CD4-positive, alpha-beta T cell treated with Interleukin-10 for 1 hour (primary cell): ENCODE measurements at places on chromosomes 3 and 15.

DNA sequence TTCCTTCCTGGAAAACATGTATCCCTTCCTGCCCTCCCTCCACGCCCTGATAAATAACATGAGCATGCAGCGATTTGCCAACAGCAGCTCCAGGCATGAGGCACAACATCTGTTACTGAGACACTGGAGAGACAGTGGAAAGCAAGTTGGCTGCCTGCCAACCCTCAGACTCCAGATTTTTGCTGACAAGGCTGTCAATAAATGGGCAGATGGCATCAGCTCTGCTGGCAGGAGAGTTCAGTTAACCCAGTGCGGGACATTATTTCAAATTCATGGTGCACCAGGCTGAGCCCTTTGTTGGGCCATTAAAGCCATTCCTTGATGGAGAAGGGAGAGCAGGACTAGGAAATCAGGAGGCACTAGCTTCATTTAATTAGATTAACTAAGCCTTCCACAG lies 293.3 kb downstream of the MEX3B start:
- DNase-seq = no peak

DNA sequence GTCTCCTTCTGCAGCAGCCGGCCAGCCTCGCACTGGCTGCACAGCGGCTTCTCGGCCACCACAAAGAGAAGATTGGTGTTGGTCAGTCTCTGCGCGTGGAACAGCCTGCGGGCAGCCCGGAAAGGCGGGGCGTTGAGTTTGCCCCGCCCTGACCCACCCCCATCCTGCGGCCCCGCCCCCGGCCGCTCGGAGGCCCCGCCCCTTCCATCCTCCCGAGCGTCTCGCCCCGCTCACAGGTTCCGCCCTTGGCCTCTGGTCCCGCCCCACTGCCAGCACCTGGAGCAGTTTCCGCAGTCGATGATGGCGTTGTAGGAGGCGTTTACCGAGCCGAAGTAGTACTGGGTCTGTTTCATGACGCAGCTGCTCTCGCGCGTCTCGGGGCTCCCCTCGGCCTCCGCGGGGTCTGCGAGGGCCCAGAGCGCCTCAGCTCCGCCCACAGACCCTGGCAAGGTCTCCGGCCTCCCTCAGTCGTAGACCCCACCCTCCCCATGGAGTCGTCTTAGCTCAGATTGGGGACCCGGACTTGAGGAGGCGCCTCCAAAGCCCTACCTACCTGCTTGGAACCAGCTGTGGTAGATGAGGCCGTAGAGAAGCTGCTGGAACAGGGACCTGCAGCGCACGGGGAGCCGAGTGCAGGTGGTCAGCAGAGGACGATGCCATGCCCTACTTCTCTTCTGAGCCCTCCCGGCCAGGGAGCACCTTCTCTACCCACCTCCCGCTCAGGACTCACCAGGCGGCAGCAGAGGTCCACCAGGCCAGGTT lies 5.9 kb upstream of the TMEM115 start:
- DNase-seq = peak; percentile 96

DNA sequence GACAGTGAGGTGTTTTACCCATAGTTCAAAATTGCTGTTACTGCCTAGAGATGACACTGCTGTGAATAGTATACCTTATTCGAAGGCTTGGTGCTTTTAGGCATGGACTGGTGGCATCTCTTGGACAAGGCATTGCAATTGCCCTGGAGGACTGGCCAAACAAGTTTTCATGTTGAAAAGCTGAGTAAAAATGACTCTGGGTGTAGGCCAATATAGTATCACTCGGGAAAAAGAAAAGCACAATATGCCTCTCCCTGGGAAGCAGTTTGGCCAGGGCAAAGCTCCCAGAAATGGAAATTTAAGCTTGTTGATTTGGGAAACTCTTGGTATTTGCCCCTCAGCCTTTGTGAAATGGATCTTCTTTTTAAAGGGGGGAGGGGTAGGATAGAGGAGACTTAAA lies 54.8 kb downstream of the ZNF609 start:
- DNase-seq = no peak

DNA sequence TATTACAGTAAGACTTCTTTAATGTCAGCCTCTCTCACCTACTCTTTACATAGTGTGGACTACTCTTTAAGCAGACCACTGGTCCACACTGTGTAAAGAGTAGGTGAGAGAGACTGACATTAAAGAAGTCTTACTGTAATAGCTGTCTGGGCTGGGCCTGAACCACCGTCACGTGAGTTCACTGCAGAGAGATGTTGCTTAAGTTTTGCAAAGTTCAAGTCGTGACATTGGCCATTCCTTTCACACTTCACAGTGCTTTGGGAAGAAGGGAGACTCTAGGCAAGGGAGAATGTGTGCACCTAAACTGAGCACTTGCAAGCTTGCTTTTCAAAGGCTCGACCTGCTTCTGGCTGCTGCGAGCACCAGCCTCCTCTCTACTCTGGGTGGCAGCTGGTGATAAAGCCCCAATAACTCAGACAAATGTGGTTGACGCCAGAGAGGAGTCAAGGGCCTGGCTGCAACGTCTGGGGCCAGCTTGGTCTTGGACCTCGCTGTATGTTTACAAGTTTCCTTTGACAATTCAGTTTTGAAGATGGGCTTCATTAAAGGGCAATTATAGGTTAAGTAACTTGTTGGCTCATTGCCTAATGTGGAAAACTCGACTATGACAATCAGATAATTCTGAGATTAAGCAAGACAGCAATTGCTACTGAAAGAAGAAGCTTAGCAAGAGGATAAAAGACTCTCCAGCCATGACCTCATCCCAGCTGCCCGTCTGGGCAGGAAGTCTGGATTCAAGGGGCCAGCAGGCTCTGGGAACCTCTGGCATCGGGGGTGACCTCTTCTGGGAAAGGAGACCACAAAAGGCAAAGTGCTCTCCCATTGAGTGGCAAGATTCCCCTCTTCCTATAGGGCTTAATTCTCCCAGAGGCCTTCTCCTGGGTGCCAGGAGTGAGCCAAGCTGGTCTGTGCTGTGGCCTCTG lies 242.1 kb upstream of the TLE3 start:
- DNase-seq = no peak

DNA sequence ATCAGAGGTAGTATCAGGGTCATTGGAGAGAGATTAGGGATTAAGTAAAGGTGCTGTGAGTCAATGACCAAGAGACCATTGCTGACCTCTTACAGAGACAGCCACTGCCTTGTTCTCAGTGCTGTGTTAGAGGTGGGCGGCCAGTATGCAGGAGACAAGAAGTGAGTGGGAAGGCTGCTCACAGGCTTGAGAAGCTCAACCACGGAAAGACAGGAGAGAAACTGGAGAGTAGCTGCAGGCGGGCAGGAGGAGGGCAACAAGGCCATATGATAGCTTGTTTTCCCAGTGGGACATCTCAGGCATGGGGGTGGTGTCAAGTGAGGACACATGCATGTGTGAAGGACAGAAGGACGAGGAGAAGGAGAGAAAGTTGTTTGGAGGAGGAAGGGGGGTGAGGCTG lies 237.3 kb downstream of the PDCD6IP start:
- no peak for DNase-seq

DNA sequence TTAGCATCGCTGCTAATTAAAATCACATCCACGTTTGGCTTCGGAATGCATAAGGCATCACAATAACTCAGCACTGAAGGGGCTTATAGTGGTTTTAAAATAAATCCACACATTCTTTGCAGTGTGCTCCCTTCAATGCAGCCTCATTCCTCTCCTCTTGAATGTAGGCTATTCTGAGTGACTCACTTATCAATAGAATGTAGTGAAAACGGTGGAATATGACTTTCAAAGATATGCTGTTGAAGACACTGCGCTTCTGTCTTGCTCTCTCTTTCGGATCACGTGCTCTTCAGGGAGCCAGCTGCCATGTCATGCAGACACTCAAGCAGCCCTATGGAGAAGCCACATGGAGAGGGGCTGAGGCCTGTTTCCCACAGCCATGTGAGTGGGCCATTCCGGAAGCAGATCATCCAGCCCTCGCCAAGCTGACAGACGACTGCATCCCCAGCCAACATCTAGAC lies 87.4 kb downstream of the CRYGS start:
- no peak for DNase-seq

DNA sequence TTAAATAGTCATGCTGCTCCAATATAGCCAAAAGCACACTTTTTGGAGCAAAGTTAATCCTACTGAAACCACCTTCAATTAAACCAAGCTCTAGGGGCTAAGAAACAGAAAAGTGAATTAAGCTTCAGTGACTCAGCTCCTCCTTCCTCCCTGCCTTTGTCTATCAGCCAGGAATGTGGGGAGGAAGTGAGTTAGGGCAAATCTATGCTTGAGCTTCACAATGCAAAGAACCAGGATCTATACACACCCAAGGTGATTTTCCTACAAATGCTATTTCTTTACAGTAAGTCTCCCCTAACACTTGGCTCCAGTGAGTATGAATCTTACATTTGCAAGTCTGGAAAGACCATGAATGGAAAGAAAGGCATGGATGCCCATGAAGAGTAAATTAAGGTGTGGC lies 212.1 kb downstream of the P3H2 start:
- no peak for DNase-seq

- DNase-seq = no peak
These were observed 917 bp downstream of the LNP1 start for GRCh38 chr3:100402256-100402655.

GRCh38 chr3:24012589-24013269 lies 67.6 kb downstream of the NR1D2 start:
- no peak for DNase-seq

GRCh38 chr3:196195664-196196265 lies 15.4 kb downstream of the ZDHHC19 start:
- DNase-seq = peak; percentile 41

- no peak for DNase-seq
These were observed 21.1 kb upstream of the TNK2 start for GRCh38 chr3:195929452-195929851.

- DNase-seq = no peak
These were observed at the start of gene CLDN11 for GRCh38 chr3:170418422-170419398. Gene CLDN11 (plus strand): TSS chr3:170418868. CDS start chr3:170419067, 199 bp downstream.

- no peak for DNase-seq
These were observed 5.9 kb upstream of the EDEM1 start for GRCh38 chr3:5181469-5182141.

GRCh38 chr15:59618406-59618805 lies 6.8 kb downstream of the GCNT3 start:
- DNase-seq = no peak

DNA sequence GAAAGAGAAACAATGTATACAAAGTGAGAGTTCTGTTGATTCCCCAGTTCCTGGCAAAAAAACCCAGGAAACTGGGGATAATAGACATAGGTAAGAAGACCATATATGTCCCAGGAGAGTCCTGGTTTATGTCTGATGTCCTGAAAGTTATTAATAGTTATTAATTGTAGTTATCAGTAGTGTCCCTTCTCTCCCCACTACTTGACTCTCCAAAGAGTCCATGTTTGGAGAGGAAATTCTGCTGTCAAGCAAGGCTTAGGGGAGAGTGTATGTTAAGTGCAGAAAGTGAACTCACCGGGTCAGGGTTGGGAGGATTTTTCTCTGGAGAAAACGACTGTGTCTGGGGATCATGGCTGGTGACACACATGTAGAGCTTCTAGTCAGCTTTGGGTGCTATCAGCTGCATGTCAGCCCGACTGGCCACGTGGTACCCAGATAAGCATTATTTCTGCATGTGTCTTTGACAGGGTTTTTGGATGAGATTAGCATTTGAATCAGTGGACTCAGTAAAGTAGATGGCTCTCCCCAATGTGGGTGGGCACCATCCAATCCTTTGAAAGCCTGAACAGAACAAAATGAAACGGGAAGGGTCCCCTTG lies 80.4 kb downstream of the CACNA2D3 start:
- no peak for DNase-seq

DNA sequence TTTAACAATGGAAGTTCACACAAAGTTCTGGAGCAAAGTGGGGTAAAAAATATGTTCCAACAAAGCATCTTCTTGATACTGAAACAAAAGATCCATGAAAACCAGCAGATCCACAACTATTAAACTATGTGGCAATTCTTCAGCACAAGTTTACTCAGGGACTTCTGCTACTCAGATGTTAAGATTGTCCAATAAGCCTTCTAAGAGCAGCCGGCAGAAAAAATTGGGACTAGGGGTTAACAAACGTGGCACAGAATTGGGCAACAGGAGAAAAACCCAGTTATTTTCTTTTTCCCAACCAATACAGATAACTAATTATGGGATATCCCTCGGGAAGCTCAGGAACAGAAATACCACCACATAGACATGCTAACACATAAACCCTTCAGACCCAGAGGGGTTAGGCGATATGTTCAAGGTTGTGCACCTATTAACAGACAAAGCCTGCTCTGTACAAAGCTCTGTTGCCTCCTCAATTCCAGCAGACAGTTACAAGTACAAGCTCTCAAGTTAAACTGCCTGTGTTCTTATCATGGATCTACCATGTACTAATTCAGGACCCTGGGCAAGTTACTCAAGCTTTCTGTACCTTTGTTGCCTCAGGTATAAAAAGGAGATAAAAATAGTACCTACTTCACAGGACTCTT lies 6.8 kb downstream of the SSR3 start:
- DNase-seq = no peak

DNA sequence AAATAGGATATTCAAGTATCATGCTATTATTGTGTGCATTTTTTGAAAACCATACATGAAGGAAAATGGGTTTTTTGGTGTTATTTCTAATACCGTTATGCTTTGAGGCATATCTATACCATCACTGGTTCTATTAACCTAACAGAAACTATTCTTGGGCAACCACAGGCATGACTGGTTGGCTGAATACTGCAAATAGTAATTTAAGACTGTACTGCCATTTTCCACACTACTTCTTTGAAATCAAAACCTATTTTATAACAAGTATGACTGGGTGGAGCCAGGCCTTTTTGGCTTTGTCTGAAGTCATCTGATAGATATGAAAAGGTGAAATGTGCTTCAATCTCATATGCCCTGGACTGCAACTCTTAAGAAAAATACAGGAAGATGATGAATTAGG lies 115.1 kb downstream of the ULK4 start:
- DNase-seq = no peak

- no peak for DNase-seq
These were observed 9.5 kb downstream of the CFAP44 start for GRCh38 chr3:113431811-113432210.

DNA sequence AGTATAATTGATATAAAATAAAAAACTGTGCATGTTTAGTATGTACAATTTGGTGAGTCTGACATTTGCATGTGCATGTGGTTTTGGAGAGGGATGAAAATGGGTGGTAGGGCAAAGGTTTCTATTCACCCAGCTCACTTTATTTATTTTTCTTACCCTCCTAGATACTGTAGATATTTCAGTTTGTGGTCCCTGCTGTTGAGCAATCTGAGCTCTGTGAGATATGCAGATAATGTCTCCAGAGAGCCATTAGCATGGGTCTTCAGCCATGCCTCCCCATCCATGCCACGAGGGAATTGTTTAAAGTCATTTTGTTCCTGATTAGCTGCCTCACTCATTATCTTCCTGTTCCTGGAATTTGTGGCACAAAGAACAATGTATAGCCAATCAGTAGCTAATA lies 44.4 kb upstream of the B3GALNT1 start:
- no peak for DNase-seq

DNA sequence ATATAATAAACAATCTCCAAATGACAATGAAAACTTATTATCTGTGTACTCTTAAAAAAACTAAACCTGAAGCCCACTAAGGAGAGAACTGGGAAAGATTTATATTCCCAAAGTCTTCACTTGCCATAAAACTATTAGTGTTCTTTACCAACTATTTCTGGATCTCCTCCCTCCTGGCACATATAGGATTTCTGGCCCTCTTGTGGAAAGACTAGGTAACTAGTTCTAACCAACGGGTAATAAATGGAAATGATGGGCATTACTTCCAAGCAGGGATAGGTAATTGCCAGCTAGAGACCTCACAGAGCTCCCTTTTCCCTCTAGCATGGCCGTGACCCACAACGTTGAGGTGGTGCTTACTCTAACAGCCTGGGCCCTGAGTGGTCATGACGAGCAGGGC lies 110.1 kb downstream of the DNAH12 start:
- no peak for DNase-seq
